ENCODE measurements at places on chromosomes 16 and 17.

- no peak for DNase-seq
Observed at GRCh38 chr16:69796285-69797118, 34.4 kb downstream of the WWP2 start.

GRCh38 chr16:23768581-23768980 is 13.8 kb downstream of the CHP2 start:
- DNase-seq, result no peak

DNA sequence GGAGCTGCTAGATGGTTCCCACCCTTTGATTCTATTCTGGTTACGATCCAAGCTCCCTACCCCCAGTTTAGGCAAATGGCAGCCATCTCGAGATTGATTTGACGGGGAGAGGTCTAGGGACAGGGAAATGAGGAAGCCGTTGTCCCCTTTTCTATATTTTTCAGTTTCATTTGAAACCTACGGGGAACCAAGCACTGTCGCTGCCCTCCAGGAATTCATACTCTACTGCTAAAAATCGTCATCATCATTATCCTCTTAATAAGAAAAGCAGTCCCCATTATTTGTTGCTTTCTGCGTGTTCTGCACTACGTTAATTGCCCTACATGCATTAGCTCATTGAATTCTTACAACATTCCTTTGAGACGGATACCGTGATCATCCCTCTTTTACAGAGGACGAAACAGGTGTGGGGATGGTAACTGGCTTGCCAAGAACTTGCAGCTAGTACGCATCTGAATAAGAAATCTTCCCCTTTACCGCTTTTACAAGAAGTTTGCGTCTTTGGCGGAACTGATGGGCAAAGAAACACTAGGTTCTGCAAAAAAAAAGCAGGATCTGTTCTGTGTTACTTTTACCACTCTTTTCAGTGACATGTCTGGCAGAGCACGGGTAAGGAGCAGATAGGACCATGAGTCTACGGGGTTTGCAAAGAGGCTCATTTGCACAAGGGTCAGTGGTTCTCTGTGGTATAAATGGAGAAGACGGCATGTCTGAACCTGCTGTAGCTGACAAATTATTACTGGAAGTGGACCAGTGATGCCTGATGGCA is 1.1 kb downstream of the CCP110 start:
- no peak for DNase-seq

GRCh38 chr17:79478051-79478461 is 132.8 kb downstream of the RBFOX3 start:
- no peak for DNase-seq

GRCh38 chr16:85392756-85393673 is 220.1 kb upstream of the GSE1 start:
- DNase-seq, result no peak

DNA sequence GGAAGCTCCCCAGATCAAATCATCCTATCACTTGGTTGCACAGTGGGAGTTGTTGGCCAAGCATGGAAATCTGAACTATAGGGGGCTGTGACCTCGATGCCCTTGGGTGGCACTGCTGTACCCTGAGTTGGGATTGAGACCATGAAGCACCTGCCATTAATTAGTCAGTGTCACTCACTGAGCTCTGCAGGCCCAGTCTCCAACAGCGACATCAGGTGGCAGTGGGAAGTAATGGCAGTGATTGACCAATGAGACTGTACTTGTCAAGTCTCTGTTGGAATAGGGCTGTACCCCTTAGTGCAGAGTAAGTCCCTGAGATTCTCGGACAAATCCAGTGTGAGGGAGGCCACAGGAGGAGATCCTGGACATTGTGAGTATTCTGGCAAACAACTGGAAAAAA is 118.0 kb upstream of the RPL38 start:
- DNase-seq, result no peak

- DNase-seq, result no peak
Observed at GRCh38 chr17:78958641-78959127, 21.0 kb downstream of the LGALS3BP start.
